ENCODE measurements at places on chromosomes 4 and X.

GRCh38 chr4:68490826-68491457 lies 43.7 kb downstream of the TMPRSS11E start:
- no peak for DNase-seq

GRCh38 chr4:184825141-184825895 lies 450 bp downstream of the ACSL1 start:
- DNase-seq = peak; percentile 47

DNA sequence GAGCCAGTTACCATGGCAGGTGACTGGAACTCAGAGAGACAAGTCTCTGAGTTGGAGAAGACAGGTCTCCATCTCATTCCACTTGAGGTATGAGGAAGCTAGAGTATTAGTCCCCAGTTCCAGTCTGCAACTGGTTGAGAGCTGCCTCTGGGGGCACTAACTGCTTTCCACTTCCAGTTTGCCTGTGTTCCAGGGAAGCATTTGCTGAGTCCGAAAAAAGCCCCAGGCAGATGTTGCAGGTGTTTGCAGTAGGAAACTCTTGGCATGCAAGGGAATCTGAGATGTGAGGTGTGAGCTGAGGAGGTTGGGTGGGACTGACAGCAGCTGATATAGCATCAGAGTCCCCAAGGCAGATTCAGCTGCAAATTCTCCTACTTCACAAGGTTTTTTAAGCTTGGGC lies 272.2 kb upstream of the CASK start:
- DNase-seq = no peak

GRCh38 chrX:34555481-34555880 lies 101.6 kb downstream of the TMEM47 start:
- DNase-seq = no peak

DNA sequence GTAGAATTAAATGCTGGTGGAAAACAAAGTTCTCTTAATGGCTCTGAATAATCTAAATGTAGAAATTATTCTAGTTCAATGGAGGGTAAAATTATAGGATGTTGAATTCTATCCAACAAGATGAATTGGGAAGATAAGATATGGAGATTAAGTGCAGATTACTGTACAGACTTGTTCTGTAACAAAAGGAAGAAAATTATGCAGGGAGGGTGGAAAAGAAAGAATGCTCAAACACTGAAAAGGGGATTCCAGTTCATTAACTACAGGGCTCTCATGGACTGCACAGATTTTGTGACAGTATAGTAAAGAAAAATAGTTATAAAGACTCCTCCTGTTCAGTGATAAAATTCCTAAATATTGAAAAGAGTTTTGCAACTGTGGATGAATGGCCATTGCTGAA lies 1794.0 kb upstream of the PCDH7 start:
- DNase-seq = no peak

- DNase-seq = no peak
Measured at GRCh38 chrX:134886002-134886596, 104.7 kb upstream of the SMIM10 start.

DNA sequence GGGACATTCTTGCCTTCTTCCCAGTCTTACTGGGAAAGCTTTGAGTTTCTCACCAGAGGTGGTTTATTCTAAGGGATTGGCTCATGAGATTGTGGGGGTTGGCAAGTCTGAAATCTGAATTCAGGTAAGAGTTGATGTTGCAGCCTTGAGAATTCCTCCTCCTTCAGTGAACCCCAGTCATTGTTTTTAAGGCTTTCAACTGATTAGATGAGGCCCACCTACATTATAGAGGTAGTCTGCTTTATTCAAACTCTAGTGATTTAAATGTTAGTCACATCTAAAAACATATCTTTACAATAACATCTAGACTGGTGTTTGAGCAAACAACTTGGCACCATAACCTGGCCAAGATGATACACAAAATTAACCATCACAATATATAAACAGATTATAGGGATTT lies 156.5 kb upstream of the MED14 start:
- no peak for DNase-seq

GRCh38 chr4:53592686-53593501 lies 1.6 kb upstream of the LNX1 start:
- DNase-seq = peak; percentile 71

- DNase-seq = no peak
Measured at GRCh38 chr4:140115140-140115539, 38.8 kb downstream of the MAML3 start.

DNA sequence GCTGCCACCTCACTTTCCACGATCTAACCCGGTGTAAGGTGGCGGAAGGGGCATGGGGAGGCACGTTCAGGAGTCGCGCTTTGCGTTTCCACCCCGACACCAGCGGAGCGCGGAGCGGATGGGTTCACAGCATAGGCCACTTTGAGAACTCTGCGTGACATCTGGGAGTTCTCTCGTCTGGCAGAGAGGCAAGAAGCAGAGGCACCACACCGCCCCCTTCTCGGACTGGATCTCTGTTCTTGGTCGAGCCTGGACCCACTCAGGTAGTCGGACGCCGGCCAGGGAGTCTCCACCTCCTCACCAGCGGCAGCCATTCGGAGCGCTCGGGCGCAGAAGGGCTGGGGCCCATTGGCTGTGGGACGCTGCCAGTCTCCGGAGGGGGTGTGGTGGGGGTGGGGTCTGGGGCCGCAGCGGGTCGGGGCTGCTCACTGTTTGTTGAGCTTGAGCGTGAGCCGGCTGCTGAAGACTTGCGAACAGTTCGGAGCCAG lies at the start of gene DACH2:
TSS of gene DACH2 (plus strand) at position 428 of the 488 bp plus-strand sequence.
- DNase-seq = peak; percentile 89

- DNase-seq = no peak
Measured at GRCh38 chr4:8596891-8597290, 4.3 kb downstream of the CPZ start.

- no peak for DNase-seq
Measured at GRCh38 chrX:40506201-40506985, 74.4 kb upstream of the ATP6AP2 start.

DNA sequence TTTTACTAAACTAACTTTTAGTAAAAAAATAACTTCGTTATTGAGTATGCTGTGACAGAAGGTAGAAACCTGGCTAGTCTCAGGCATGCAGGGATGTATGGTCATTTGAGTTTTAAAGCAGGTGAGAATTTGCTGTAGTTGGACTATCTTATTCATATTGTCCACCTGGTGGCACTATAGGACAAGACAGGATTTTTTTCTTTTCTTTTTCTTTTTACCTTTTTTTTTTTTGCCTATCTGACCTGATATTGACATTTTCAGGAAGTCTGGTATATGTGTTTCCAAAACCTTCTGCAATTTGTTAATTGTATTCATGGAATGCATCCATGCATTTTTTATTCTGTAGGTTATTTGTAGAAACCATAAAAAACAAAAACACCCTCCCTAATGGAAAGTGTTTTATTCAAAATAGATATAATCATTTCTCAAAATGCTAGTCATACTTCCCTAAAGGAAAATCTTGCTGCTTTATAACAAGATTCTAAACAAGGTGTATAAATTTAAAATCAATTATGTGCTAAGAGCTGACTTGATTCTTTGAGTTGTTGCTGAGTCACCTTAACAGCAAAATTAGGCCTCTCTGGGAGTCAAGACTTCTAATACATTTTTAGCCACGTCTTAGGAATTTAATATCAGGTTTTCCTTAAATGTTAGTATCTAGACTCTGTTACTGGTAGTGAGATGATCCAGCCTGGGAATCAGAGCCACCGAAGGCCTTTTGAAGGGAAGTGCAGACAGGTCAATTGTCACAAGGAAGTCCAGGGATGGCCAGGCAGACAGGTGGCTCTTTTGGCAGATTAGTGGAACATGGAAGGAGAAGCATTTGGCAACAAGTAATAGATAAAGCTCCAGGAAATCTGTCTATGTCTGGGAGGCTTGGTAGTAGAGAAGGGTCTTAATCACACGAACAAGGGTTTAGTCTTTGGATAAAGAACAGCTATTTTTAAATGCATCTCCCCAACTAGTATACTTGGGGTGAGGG lies 201.3 kb upstream of the GNPDA2 start:
- DNase-seq = no peak

GRCh38 chr4:25638806-25639205 lies 16.8 kb upstream of the SLC34A2 start:
- DNase-seq = no peak

GRCh38 chr4:154719087-154719486 lies 24.7 kb upstream of the LRAT start:
- no peak for DNase-seq

- DNase-seq = no peak
Measured at GRCh38 chrX:21932292-21933002, 8.1 kb upstream of the SMS start.

GRCh38 chr4:6657242-6658208 lies 17.0 kb downstream of the MRFAP1 start:
- DNase-seq = no peak

DNA sequence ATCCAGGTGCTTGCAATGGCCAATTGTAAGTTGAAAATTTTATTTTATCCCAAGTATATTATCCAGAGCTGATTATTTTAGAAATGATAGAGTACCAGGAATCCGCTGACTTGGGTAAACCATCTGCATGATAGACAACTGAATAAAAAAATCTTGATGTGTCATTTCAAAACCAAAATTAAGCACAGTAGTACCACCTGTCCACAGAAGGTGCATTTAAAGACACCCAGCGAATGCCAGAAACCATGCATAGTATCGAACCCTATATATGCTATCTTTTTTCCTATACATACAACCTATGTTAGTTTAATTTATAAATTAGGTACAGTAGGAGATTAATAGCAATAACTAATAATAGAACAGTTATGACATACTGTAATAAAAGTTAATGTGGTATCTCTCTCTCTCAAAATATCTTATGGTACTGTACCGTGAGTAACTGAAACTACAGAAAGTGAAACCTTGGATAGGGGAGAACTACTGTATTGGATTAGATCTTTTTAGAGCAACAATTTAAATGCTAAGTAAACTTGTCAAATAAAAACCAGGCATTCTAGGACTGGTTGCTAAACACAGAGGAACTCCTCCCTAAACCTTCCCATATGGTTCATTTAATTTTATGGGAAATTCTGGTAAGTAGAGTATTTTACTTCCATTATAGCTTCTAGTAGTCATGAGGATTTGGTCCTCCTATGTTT lies 6.2 kb downstream of the NEIL3 start:
- DNase-seq = no peak

GRCh38 chr4:10596586-10597290 lies 87.8 kb downstream of the CLNK start:
- no peak for DNase-seq

DNA sequence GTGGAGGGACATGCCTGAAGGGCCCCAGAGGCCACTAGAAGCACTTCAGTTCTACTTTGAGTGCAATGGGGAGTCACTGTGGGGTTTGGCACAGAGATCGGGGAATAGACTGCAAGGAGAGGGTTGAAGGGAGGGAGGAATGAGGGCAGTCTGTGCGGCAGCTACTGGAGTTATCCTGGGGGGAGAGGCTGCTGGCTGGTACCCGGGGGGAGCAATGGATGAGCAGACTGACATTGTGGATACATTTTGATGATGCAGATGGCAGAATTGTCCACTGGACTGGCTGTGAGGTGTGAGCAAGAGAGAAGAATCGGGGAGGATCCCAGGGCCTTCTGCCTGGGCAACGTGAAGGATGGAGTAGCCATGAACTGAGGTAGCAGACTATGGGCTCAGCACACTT lies 2.8 kb upstream of the MAMLD1 start:
- no peak for DNase-seq

DNA sequence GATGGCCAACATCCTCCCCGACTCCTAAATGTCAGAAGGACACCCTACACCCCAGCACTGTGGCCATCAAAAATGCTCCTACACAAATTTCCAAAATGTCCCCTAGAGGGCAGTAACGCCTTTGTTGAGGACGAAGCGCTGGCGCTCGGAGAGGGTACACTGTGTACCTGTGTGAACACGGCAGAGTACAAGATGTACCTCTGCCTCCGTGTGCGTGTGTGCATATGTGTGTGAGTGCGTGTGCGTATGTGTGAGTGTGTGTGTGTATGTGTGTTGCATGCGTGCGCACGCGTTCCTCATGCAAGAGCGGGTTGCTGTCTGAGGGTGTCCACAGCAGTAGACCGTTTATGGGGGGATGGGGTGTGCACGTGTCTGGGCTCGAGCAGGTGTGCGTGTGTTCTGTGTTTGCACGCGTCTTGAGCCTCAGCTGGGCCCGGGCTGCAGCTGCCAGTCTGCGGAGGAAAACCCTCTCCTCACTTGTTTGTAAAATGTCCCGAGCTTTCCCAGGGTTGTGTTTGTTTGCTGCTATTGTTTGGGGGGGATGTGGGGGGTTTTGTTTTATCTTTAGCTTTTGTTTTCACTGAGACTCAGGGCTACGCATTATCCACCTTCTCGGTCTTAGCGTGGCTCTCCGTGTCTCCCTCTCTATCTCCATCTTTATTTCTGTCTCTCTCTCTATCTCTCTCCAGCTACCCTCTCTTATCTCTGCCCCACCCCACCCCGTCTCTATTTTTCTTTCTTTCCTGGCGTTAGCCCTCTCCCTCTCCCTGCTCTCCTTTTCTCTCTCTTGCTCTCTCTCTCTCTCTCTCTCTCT lies 10.4 kb upstream of the TSPYL2 start:
- no peak for DNase-seq

DNA sequence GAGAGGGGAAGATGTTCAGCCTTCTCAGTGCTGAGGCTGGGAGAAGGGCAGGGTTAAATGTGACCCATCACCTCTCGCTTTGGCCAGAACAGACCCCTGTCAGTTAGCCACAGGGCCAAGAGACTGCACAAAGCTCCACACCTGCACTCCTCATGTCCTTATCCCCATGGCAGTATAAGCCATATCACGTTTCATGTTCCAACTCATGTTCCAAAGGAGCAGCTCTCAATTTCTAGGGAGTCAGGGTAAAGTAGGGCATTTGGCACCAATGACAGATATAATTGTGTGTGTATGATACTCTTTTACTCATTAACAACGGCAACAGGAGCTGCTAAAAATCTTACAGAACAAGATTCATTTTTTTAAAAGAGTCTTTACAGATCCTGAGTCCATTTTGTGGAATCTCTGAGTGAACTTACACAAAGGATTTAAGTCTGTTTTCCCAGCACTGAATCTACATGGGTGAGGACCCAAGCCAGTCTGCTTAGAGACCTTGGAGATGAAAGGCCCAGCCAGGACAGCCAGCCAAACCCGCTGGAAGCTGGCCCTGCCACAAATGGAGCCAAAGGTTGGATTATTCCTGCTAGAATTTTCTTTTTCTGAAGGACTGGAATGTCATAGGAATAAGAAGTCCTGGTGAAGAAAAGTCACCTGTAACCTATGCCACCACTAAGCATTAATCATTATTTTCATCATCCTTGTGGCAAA lies 129.1 kb upstream of the SMAD1 start:
- no peak for DNase-seq

DNA sequence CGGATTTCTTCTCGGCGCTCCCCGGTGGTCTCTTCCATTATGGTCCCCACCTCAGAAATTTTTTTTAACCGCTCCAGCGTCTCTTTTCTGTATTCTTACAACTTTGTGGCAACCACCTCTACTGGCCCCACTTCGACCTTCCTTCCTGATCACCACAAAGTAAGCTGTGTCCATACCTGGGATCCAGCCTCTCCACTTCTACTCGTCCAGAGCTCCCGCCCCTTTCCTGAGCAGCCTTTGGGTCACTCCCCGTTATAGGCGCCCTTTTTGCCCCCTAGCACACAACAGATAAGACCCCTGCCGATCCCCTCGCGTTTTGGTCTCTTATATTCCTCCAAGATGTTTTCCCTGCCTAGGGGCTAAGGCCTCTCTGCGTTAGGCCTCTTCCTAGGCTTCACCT lies 557 bp downstream of the PIGG start:
- no peak for DNase-seq

- DNase-seq = no peak
Measured at GRCh38 chrX:108299101-108299591, 139.1 kb downstream of the COL4A6 start.

All from right hindlimb (tissue), 1 donor.